ENCODE measurements at places on chromosomes 3 and 15. TPM values are rescaled to one million over a fixed set of nuclear protein-coding genes. Genes with fewer than 3 reads are reported as not detected.

The CLRN1 gene
- total RNA-seq, result not detected

The ARRDC4 gene
- 16.9 TPM for total RNA-seq

The PPP1R14D gene
- total RNA-seq, result not detected

DNA sequence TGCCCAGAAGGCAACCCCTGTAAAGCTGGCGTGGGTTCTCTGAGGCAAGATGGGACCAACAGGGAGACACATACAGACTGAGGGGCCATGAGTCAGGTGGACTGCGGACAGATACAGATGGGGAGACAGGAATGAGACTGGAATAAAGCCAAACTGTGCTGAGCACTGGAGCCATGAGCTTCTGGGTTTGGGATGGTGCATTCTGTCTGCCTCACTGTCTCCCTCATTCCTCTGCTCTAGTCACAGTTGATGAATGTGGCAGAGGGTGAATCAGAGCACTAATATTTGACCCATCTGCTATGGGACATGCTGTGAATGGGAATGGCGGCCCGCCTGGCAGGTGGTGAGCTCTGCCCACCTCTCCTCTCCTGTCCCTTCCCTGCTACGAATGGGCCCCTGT, 262.9 kb downstream of the EPHB1 start:
- no peak overlapping the region for H3K4me3 ChIP-seq
- H3K27ac ChIP-seq, result no peak overlapping the region
- no peaks in the 10 kb centered on the region for H3K36me3 ChIP-seq
- no peaks in the 10 kb centered on the region for H3K4me1 ChIP-seq
- DNase-seq, result no peak
- H3K27me3 ChIP-seq, result no peaks in the 10 kb centered on the region

GRCh38 chr3:27978440-27978839, 256.3 kb upstream of the EOMES start:
- no peaks in the 10 kb centered on the region for H3K27me3 ChIP-seq
- no peak overlapping the region for H3K27ac ChIP-seq
- H3K36me3 ChIP-seq, result no peaks in the 10 kb centered on the region
- H3K4me3 ChIP-seq, result no peak overlapping the region

- DNase-seq, result no peak
- H3K27me3 ChIP-seq, result no peaks in the 10 kb centered on the region
- no peak overlapping the region for H3K27ac ChIP-seq
- H3K4me3 ChIP-seq, result no peak overlapping the region
- no peaks in the 10 kb centered on the region for H3K36me3 ChIP-seq
These were observed 229.6 kb downstream of the BBX start for GRCh38 chr3:107752202-107752990.

- H3K4me3 ChIP-seq, result no peak overlapping the region
- no peaks in the 10 kb centered on the region for H3K36me3 ChIP-seq
- DNase-seq, result no peak
- no peaks in the 10 kb centered on the region for H3K27me3 ChIP-seq
- H3K4me1 ChIP-seq, result peaks cover 76% of the 10 kb centered on the region
These were observed 11.8 kb downstream of the KLF13 start for GRCh38 chr15:31338318-31338878.

DNA sequence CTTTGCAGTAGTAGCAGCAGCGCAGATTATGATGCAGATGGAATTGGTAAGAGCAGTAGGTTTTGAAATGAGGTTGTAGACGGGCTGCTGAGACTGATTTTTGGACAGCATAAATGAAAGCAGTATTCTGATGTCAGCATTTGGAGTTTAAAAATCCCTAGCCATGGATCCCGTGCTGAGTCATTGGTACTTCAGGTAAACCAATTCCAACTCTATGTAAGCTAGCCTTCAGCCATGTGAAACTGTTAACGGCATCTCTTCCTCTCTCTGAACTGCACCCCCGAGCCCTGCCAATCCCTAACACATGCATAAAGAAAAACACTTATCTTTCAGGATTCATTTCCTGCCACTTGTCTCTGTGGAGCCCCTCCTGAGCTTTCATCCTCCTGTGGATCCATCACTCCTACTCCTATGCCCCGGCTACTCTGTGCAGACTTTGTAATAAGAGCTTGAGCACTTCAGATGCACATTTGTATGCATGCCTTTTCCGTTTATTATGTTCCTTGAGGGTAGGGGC, 119.0 kb downstream of the AKAP13 start:
- peaks cover 8% of the 10 kb centered on the region for H3K4me1 ChIP-seq
- no peaks in the 10 kb centered on the region for H3K36me3 ChIP-seq
- no peak overlapping the region for H3K27ac ChIP-seq
- H3K4me3 ChIP-seq, result no peak overlapping the region
- DNase-seq, result no peak
- H3K27me3 ChIP-seq, result no peaks in the 10 kb centered on the region

Measured in right lobe of liver (tissue), 6 donors.